HCEC 1CT (cell line): ENCODE measurements at places on chromosomes 5 and 9.

DNA sequence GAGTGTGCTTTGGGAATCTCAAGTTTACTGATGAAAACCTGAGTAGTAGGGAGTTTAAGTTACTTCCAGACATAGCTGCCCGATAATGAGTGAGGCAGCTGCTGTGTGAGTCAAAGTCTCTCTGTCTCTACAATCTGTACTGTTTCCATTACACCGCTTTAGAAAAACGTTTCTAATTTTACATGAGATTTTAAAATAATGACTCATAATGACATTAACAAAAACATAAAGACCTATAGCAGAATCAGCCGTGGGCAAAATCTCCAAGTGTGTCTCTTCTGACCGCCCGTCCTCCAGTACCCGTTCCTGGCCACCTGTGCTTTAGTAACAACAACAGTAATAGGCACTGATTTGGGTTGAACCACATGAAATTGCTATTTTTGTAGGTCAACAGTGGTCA is 69.6 kb upstream of the PRRC1 start:
- peak; percentile 8 for DNase-seq

DNA sequence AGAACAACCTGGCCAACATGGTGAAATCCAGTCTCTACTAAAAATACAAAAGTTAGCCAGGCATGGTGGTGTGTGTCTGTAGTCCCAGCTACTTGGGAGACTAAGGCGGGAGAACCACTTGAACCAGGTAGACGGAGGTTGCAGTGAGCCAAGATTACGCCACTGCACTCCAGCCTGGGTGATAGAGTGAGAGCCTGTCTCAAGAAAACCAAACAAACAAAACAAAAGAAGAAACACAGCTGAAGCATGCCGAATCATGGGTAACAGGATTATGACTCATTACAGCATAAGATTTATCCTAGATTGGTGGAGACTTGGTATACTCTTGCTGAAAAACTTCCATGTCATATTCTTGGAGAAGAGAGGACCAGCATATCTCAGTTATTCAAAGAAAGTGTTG is 236.7 kb upstream of the CCNH start:
- no peak for DNase-seq

DNA sequence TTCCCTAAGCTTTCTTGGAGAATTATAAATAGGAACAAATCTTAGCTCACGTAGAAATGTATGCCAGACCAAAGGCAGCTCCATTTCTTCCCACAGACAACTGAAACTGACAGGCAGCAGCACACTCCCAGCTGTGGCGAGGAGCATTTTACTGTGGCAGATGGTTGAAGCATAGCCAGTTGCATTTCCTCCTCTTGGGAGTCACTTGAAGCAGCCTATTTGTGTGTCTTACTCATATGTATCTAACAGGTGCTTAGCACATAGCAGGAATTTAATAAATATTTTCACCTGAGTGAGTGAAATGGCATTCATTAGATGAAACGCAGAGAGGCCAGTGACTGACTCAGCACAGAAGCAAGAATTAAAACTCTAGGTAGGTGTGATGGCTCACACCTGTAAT is 12.3 kb upstream of the MTMR12 start:
- DNase-seq: peak; percentile 2

- DNase-seq: no peak
These were observed 228.9 kb upstream of the SNX2 start for GRCh38 chr5:122545986-122546385.

DNA sequence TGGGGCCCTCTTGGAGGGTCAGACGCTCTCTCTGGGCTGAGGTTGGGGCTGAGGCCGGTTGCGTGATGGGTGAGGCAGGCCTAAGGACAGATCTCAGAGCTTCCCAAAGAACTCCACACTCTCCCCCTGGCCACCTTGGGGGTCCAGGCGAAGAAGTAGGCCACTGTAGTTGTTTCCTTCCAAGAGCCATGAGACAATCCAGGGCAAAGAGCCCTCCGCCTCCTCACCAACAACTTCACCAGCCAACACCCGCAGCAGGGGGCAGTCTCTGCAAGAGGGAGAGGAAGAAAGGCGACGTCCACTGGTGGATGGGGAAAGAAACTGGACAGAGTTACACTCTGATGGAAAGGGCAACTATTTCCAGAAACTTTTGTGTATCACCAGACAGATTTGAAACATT is 10.7 kb downstream of the SLC35A4 start:
- peak; percentile 50 for DNase-seq

DNA sequence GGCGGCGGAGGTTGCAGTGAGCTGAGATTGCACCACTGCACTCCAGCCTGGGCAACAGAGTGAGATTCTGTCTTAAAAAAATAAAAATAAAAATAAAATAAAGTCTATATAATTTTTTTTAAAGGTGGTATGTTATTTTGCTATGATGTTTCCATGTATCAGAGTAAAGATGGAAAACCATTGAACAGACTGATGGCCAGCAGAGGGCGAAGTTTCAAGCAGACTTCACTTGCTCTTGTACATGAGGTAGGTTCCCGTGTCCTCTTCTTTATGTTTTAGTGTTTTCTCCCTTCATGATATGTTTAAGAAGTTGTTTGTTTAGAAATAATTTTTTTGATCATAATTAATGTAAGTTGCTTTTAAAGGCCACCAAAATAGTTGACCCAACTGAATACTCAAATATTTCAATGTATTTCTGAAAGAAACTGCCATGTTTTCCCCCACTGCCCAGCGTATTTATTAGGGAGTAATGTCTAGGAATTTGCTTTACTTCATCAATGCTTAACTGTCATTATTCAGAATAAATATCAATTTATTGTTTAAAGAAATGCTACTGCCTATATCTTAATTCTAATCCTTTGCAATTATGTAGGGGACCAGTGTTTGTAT is 146.4 kb downstream of the HACD4 start:
- DNase-seq: peak; percentile 62

- no peak for DNase-seq
These were observed 249.6 kb downstream of the PDZD2 start for GRCh38 chr5:31888564-31888963.

DNA sequence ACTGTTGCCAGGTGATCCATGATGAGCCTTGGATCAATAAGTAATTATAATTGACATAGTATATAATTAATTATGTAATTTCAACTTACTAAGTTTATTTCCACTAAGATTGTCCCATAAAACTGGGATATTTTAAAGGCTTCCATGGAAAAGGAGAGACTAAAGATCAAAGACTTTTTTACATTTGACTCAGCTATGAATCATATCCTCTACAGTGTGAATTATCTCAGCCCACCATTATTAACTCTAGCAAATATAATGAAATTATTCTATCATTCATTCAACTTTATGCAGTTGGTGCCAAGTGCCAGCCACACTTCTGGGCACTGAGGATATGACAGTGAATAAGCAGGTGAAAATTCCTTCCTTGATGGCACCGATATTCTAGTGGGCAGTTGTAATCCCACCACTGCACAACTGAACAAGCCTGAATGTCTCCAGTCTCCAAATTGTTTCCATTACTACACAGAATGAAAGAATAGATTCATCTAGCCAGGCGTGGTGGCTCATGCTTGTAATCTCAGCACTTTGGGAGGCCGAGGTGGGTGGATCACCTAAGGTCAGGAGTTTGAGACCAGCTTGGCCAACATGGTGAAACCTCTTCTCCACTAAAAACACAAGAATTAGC is 21.9 kb upstream of the TXN start:
- peak; percentile 51 for DNase-seq

- DNase-seq: no peak
These were observed 14.6 kb downstream of the RECK start for GRCh38 chr9:36051317-36051716.

DNA sequence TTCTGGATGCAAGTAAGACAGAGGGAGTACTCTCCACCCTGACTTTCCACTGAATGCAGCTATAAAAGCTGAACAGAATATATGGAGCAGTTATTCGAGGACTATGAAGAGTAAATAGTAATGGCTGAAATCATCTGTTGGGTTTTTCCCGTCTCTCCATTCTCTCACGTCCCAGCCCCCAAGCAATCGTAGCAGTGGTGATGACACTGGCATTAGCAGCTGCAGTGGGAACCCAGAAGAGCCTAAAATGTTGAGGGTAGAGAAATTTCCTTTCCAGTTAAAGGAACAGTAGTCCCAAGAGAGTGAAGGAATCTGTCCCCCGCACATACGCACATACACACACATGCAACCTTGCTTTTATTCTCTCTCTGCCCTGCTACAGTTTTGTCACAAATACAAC is 33.2 kb downstream of the MED27 start:
- DNase-seq: no peak

- peak; percentile 63 for DNase-seq
These were observed 67.8 kb downstream of the SGCD start for GRCh38 chr5:156394642-156395305.

- no peak for DNase-seq
These were observed 4.1 kb upstream of the ZFYVE16 start for GRCh38 chr5:80403782-80404181.

GRCh38 chr5:40599676-40600075 is 80.0 kb upstream of the PTGER4 start:
- no peak for DNase-seq
